ENCODE measurements at places on chromosomes 13 and 19. TPM values are rescaled to one million over a fixed set of nuclear protein-coding genes. Genes with fewer than 3 reads are reported as not detected.

- DNase-seq: no peak
Observed at GRCh38 chr19:18618236-18618635, 5.6 kb downstream of the TMEM59L start.

DNA sequence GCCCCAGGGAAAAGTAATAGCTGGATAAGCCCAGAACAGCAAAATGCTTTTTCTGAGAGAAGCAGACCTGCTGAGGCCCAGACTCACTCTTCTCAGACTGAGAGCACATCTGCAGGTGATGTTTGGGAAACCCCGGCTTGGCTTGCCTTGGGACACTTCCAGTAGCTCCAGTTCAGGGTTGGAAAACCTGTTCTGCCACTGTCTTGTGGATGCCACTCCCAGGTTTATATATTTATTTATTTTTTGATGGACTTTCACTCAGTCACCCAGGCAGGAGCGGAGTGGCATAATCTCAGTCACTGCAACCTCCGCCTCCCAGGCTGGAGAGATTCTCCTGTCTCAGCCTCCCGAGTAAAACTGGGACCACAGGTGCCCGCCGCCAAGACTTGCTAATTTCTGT, 8.0 kb upstream of the SMARCA4 start:
- no peak for DNase-seq

DNA sequence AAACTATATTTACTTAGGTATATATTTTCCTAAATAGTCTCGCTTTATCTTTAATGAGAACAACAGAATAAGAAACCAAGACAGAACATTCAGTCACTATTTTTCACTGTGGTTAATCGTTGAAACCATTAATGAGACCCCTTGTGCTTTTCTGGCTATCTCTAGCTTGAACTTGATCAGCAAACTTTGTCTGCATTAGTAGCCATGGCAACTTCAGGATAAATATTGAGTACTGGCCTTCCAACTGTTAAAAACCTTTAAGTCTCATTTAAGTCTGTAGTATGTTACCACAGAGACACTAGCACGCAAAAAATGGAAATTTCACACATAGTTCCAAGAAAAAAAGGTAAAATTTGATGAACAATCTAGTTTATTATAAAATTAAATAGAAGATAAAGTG, 946.0 kb downstream of the SLITRK5 start:
- DNase-seq: peak; percentile 25

DNA sequence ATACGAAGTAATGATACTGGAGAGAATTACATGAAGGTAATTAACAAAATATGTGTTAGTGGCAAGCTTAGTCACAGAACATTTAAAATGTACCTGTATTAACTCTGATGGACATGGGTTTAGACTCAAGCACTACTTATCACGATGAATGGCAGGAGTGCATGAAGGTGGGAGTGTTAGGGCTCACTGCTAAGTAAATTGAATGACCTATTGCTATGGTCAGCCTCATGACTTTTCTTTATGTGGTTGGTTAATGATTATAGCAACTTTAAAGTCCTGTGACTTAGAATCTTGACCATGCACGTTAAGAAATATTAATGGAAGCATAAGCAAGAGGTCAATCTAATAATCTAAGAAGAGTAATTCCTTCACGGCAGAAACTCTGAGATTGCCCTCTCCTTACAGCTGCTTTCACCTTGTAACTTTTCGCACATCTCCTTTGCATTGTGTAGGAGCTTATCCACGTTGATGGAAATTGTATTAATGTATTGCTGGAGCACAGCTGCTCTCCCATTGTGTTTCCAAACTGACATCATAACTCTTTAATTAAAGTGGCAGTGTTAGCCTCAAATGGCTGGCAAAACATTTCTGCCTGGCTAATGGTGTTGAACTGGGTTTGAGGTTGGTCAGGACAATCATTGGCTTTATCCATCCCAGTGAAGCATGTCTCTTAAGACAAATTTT, 114.5 kb downstream of the RXFP2 start:
- DNase-seq: no peak

GRCh38 chr13:72317346-72318109, 409.9 kb downstream of the MZT1 start:
- DNase-seq: peak; percentile 6

GRCh38 chr19:48509467-48510194, 2.0 kb downstream of the LMTK3 start:
- DNase-seq: no peak

DNA sequence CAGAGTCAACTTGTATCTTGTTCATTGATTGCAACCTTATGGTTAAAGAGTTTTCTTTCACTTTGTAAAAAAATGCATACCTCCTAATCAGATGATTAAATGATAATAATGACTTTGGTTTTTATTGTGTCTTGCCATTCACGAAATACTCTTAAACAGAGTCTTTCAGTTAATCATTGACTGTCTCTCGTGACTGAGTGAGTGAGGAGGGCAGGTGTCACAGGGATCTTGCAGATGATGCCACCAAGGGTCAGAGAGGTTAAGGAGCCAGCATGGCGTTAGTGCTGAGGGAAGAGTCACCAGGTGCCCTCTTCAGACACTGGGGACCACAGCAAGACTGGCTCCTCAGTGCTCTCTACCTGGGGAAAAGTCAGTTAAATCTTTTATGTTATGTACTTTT, 8.0 kb downstream of the GPATCH1 start:
- no peak for DNase-seq

- no peak for DNase-seq
Observed at GRCh38 chr13:95049772-95050171, 251.5 kb downstream of the ABCC4 start.

DNA sequence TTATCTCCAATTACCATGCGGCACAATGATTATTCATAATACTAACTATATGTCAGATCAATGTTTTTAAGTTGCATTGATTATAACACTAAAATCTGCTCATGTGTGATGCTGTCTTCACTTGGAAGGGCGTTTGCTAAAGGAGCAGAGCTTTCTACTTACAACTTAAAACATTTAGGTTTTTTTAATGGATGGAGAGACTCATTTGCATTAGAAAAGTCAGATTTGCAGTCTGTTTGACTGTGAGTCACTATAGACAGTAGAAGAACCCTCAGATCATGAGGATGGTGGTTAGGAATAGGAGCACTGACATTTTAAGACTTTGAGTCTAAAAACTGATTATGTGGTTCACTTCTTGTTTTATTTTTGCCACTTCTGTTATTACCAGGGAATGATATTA, 364.6 kb downstream of the HS6ST3 start:
- DNase-seq: no peak

DNA sequence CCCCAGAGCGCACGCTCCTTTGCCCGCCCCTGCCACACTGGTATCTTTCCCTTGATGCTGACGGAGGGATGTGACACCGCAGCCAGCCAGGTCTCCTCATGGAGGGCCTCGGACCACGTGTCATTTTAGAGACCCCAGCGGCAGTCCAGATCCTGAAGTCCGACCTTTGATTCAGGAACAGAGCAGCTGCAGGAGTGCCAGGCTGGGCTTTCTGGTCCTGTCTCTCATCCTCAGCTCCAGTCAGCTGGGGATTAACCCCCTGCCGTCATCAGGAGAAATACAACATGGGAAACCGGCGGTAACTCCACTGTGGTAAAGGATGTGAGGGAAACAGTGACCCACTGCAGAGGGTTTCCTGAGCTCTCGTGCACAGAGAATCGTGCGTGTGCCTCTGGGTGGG, 140.6 kb downstream of the SIPA1L3 start:
- no peak for DNase-seq

GRCh38 chr13:111046590-111047141, 68.4 kb upstream of the ARHGEF7 start:
- peak; percentile 90 for DNase-seq

GRCh38 chr19:50417111-50418081, 1.3 kb upstream of the SPIB start:
- no peak for DNase-seq

DNA sequence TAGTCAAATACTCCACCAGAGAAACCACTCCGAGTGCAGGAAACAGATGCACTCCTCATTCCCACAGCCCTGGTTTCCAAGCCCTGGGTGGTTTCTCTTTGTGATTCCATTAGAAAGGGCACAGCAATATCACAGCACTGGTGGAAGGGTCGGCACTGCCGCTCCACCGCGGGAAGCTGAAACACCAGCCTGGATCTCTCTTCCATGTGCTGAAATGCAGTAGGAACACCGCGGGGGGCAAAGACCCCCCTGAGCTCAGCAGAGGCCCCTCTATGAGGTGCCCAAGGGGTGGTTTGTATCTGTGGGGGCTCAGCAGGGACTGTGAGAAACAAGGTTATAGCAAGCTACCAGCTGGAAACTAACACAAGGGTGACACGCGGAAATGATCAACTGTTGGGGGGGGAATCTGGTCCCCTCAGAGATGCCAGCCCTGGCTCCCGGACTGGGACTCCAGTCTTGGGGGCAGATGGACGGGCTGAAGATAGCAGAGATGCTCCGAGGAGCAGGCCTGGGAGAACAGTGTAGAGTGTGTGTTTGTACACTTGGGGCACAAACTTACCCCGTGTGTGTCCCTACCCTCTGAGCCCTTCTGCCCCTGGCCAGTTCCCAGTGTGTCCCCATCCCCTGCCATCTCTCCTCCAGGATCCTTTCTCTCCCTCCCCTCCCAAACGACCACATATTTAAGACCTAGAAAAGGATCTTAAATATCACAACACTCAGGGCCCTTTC, 1.8 kb downstream of the ZFR2 start:
- no peak for DNase-seq

DNA sequence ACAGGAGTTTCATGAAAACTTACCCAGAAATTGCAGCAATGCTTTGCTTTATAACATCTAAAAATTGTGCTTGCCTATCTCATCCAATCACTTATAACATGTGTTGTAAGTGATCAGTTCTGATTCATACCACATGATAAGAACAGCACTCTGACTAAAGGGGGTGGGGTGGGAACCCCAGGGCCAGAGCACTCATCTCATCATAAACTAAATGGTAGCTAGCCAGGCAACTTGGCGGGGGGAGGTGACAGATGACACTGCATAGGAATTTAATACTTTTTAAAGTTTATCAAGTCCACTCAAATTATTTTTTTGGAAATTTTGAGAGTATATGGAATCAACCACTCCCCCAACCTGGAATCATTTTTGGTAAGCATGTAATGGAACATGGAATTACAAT, 42.1 kb downstream of the FOXO1 start:
- peak; percentile 58 for DNase-seq

- no peak for DNase-seq
Observed at GRCh38 chr13:69970520-69970919, 137.1 kb upstream of the ATXN8OS start.

GRCh38 chr13:51955281-51955771, 55.9 kb downstream of the ATP7B start:
- peak; percentile 84 for DNase-seq

- DNase-seq: peak; percentile 74
Observed at GRCh38 chr19:10352764-10353671, 13.6 kb upstream of the ICAM3 start.

DNA sequence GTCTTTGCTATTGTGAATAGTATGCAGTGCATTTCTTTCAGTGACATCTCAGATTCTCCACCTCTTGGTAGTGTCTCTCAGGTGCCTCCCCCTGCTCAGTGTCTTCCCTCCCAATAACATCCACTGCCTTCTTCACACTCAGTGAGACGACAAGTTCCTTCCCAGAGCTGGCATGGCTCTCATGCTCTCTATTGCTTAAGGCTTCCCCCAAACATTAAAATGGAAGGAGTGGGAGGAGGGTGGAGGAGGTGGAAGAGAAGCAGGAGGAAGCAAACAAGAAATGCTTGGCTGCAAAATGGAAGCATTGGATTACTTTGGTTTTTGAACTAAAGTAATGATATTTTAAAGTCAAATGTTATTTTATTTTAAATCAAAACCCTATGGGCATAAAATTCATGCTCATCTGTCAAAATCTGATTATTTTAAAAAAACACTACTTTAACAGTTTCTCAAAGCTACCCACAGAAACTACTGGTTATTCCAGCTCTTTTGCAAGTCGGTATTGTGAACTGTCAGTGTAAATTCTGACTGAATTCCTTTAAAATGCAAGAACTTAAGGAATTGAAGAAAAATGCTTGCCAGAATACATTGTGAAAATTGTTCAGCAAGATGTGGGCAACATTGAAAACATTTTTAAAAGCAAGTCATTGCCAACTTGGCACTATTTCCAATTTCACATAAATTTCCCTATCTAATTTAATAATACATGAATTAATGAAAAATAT, 727.6 kb upstream of the ARGLU1 start:
- DNase-seq: peak; percentile 6

DNA sequence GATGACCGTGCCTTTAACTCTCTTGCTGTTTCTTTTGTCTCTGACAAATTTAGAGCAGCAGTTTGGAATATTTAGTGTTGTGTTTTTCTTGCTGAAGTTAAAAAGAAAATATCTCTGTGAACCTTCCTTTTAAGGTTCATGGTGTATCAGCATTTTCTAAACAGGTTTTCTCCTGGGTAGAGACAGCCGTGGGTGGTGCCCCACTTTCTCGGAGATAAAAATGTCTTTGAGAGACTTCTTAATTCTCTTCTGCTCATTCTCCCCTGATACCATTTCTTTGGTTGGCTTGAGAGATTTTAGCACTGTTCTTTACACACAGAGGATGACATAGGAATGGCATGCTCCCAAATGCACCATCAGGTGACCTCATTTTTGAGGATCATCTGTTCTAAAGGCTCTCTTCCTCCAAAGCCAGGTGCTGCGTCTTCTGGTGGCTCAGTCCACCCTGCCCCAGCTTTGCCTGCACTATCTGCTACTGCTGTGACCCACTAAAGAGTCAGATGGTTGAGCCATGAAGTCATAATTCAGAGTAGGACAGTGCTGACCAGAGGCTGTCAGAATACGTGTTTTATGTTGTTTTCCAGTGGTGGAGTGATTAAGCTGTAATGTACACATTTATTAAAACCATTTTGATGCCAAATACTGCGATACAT, 90.3 kb upstream of the SLC10A2 start:
- DNase-seq: no peak

GRCh38 chr13:96650301-96650886, 343.9 kb downstream of the OXGR1 start:
- no peak for DNase-seq

DNA sequence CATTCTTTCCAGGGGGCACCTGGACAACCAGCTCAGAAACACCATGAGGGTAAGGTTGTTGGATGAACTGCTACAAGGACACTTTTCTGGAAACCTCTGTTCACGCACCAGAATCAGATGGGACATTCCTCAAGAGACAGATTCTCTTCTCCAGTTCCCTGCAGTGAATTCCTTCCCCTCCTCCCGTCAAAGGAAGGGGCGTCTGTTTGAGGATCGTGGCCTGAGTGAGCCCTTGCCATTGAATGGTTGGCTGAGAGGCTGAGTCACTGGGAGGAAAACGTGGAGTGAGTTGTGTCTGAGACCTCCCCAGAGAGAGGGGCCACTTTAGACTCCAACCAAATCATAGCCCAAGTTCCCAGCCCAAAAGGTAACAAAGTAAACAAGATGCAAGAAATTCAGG, 79.4 kb upstream of the ZNF507 start:
- DNase-seq: no peak

GRCh38 chr13:73722120-73722519, 412.1 kb downstream of the KLF12 start:
- DNase-seq: peak; percentile 32

Gene COL4A2
- polyA plus RNA-seq: 429 TPM

Gene POLR2E
- polyA plus RNA-seq: 117 TPM

Gene FFAR1
- 0.07 TPM for polyA plus RNA-seq

Gene PSG7
- 0.09 TPM for polyA plus RNA-seq

Gene PKN1
- polyA plus RNA-seq: 72.1 TPM

Gene PNMA8A
- 54.1 TPM for polyA plus RNA-seq

Gene ZNF69
- 3.1 TPM for polyA plus RNA-seq

Gene ZNF527
- polyA plus RNA-seq: 6.3 TPM

Gene RAB8A
- 59.1 TPM for polyA plus RNA-seq

Gene FCAR
- polyA plus RNA-seq: 0.42 TPM

Gene GSX1
- not detected for polyA plus RNA-seq

Gene KLK10
- polyA plus RNA-seq: 0.41 TPM

Gene SELENOV
- polyA plus RNA-seq: 0.48 TPM
